Activated T-cell treated with anti-CD3 and anti-CD28 coated beads, Interleukin-2, amount 50 U/mL, for 72 hours (primary cell): ENCODE measurements at places on chromosomes 7 and 10. TPM values are rescaled to one million over a fixed set of nuclear protein-coding genes. Genes with fewer than 3 reads are reported as not detected.
A peak's percentile ranks its signal among the peaks of the same experiment; 100 is the strongest.

DNA sequence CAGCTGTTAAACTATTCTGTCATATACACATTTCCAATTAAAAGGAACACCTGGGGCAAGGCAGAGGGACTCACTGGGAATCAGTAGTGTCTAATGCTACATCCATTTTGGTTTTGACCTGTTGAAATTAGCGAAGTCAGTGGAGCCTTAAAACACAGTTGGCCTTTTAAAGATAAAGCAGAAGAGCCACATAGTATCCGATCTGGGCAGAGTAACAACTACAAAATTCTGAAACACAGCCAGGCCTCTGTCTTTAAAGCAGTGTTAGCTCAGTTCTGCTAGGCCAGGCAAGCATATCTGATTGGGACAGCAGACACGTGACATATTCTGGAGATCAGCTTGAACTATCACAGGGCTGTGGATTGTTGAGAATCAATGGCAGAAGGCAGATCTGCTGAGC, 117.5 kb upstream of the WNT16 start:
- no peak for DNase-seq

GRCh38 chr10:6841761-6842160, 261.7 kb upstream of the PRKCQ start:
- no peak for DNase-seq

GRCh38 chr7:3730276-3730675, 429.2 kb downstream of the SDK1 start:
- DNase-seq = no peak

DNA sequence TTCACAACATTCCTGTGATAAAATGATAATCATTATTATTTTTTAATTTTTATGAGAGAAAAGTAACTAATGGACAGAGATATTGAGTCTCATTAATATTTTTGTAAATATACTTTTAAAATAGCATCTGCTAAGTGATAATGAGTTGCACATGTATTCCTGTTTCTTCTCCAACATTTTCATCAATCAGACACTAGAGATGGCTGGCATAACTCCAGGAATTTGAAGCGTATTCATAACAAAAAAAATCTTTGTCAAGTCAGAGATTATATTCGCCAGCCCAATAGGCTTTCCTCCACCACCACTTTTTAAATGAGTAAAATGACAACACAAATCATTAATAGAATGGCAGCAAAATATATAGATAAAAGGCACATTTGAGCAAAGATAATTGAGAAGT, 524.0 kb upstream of the KCND2 start:
- no peak for DNase-seq

- no peak for DNase-seq
Measured at GRCh38 chr7:51316666-51317581, at the start of gene COBL. TSS of gene COBL (minus strand) at chr7:51316809. CDS start at chr7:51316633, 176 bp downstream.

DNA sequence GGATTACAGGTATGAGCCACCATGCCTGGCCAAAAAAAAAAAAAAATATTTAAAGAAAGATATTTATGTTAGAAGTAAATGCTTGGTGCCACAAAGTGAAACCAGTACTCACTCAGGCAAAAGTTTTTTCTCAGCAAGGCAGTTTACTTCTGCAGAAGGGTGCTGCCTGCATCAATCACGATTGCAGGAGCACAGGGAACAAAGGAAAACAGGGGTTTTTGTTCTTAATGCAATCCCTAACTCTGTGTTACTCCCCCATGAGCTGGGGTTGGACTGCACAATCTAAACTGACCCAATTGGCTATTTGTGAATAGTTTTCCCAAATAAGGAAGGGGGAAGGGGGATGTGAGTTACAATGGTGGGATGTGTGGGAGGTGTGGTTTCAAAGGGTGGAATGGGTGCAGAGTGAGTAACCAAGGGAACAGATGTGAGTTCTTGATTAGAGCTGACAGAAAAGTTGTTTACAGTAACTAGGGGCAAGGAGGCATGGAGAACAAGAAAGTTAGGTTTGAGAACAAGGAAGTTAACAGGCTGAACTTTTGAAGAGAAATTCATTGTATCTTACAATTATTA, 255.4 kb downstream of the TYW1 start:
- DNase-seq = no peak

DNA sequence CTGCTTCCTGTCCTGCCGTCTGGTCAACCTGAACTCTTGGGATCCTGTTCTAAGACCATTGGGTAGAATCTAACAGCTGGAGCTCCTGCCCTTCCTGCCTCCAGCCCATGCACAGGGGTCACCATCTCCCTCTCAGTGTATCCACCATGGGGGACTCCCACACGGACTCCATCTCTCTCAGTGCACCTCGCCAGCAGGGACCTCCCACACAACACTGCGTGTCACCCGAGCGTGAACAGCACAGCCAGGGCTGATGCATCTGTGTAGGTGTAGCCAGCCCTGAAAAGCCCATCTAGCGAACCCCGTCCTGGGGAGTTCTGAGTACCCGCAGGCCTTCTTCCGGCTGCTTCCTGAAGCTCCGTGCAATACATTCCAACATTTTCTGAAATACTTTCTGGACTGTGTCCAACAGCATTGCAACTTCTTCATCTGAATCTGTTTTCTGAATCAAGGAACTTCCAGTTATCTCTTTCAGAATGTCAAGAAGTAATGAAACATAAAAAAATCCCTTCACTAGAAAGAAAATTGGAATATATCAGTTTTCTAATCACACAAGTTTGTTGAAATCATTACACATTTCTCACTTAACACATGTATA, 52.5 kb downstream of the NCAPG2 start:
- DNase-seq = no peak

- DNase-seq = peak; percentile 76
Measured at GRCh38 chr10:31083765-31084184, 52.1 kb upstream of the ZNF438 start.

- no peak for DNase-seq
Measured at GRCh38 chr10:110706690-110707098, 62.6 kb downstream of the RBM20 start.

GRCh38 chr10:75099952-75100763, 11.3 kb upstream of the SAMD8 start:
- peak; percentile 80 for DNase-seq

- DNase-seq = no peak
Measured at GRCh38 chr7:36971515-36972139, 247.3 kb upstream of the AOAH start.

SLC13A1 gene
- total RNA-seq = not detected

SCART1 gene
- 3.9 TPM for total RNA-seq

DNA sequence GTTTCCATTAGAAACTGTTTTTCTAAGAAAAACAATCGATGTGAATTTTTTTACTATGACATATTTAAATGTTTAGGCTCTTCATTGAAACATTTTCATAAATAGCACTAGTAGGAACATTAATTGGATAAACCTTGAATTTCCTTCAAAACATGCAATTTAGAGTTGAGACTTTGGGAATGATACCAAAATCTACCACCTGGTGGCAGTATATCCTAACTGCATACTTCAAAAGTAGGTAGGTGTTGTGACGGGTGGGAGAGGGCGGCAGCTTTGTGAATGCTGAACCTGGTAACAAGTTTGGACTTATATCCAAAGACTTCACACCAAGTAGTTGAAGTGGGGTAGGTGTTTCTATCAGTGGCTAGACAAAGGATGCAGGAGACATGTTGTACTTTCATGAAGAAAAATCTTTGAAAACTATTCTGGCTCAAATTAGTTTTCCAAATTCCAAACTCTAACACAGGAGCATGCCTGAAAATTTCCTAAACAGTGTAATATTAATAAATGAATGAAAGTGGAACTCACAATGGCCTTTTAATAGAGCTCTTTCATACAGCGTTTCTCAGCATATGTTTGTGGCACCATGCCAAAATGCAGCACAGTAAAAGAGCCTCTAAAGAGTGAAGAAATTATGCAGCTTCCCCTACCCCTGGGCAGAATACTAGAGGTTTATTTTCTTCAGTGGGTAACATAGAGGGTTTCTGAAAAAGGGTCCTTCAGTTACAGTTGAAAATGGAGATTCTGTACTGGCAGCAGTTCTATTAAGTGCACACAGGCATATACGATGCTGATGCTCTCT, 201.0 kb upstream of the TPK1 start:
- DNase-seq = peak; percentile 53

PLEKHS1 gene
- not detected for total RNA-seq

DNA sequence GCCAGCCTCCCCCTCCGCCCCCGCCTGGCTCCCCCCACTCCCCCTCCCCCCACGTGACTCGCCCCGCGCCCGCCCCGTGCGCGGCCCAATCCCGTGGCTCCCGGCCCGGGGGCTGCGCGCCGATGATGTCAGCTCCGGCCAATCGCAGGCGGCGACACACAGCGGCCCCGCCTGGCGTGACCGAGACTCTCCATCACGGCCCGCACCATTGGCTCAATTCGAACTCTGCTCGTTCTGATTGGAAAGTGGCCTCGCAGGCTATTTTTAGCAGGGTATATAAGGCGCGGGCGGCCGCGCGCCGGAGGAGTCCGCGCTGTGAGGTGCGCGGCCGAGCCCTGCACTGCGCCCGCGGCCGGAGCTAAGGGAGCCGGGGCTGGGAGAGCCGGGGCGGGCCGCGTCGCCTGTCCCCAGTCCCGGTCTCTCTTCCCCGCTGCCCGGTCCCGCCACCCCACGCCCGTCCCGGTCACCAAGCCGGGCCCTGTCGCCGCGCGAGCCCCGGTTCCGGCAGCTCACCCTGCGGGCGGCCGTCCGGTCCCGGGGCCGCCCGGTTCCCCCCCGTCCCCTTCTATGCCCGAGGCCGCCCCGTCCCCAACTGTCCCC, 342 bp upstream of the KLF6 start:
- peak; percentile 98 for DNase-seq

- no peak for DNase-seq
Measured at GRCh38 chr10:6393168-6393567, 186.9 kb downstream of the PRKCQ start.

DNA sequence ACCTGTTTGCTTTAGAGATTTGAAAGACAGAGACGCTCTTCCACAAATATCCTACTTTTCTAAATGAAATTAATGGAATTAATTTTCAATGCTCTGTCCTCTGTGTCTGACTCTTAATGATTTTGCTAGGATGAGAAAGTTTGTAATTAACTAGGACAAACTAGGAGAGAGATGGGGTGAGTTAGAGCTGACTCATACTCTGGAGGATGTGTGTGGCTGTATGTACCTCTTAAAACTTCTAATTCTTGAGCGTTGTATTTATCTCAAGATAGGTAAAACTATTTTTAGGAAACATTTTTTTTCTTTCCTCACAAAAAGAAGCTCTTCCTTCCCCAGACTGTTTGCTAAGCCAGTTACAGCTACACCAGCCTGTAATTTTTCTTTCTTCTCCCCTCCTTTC, 178.8 kb upstream of the ANKRD30A start:
- no peak for DNase-seq

ACTL6B gene
- not detected for total RNA-seq

- no peak for DNase-seq
Measured at GRCh38 chr7:67451306-67451705, 454.7 kb downstream of the TYW1 start.

DNA sequence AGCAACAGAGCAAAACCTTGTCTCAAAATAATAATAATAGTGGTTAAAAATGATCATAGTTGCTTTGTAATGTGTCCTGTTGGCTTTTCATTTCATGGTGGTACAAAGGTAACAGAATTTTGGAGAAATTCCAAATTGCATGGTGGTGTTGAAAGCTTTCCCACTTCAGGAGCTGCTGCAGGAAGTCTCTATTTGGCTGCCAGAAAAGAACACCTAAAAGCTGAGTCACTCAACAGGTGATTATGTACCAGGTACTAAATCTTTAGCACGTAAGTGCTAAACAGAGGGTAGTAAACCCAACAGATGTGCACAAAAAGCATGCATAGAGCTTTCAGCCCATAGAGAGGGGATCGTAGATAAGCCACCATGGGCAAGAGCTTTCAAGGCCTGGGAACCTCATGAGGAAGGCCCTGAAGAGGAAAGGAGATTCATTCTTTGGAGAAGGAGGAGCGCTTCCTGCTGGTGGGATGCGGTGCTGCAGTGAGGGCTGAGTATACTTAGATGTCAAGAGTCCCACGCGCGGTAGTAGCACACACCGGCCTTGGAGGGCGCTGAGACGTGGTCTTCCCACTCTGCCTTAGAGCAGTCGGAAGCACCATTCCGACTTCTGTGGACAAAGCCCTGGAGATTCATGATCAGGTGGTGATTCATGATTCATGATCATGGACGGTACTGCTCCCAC, 118.7 kb downstream of the RALA start:
- peak; percentile 72 for DNase-seq

CARD11 gene
- total RNA-seq = 114 TPM

GRCh38 chr7:150989456-150989855, 1.4 kb upstream of the NOS3 start:
- no peak for DNase-seq

CC2D2B gene
- not detected for total RNA-seq

C10orf53 gene
- total RNA-seq = not detected

SDK1 gene
- 6.3 TPM for total RNA-seq

DNA sequence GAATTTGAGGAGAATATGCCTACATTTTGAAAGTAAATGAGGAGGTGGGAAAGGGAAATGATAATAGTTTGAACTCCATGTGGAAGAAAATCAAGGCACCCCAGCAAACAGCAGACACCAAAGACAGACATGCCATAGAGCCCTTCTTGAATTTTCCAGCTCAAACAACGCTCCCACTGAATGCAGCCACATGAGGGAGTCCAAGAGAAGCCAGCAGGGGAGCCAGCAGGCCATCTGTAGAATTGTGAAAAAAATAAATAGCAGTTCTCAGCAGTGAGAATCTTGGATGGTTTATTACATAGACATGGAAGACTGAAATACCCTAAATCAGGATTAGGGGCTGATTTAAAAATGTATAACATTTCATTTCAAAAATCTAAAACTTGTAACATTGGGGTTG, 1567.3 kb upstream of the LRRTM3 start:
- no peak for DNase-seq

HOXA7 gene
- total RNA-seq = not detected

SP8 gene
- total RNA-seq = not detected

GRCh38 chr10:114507449-114507848, 103.1 kb upstream of the AFAP1L2 start:
- DNase-seq = no peak

DNA sequence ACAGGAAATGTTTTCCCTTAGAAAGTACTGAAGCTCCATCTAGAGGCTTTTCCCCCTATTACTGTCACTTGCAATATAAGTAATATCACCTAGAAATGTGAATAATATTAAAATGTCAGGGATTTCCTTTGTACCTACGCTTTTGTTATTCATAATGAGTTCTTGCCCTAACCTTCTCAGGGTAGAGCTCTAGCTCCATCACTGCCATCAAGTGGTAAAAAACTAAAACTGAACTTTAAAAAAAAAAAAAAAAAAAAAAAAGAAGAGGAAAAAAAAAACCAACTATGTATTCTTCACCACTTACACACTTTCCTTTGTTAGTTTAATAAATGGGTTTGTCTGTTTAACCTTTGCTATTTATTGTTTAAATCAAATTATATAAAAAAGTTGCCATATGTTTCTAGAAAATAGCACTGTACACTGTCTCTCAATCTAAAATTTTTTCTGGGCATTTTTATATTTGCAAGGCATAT, 49.9 kb downstream of the DNAJC1 start:
- DNase-seq = no peak
